Esophagus muscularis mucosa (tissue), 4 donors: ENCODE measurements at places on chromosomes 3 and 15. TPM values are rescaled to one million over a fixed set of nuclear protein-coding genes. Genes with fewer than 3 reads are reported as not detected.

The IL12A gene
- total RNA-seq = 1.1 TPM

The CLSTN2 gene
- total RNA-seq = 9.2 TPM

The EPHA6 gene
- total RNA-seq = 2.4 TPM

The FANCD2OS gene
- not detected for total RNA-seq

The CIDEC gene
- 1.2 TPM for total RNA-seq

The CCR9 gene
- not detected for total RNA-seq

The CNTN3 gene
- total RNA-seq = 0.91 TPM

The GOLGA8R gene
- 2.8 TPM for total RNA-seq

DNA sequence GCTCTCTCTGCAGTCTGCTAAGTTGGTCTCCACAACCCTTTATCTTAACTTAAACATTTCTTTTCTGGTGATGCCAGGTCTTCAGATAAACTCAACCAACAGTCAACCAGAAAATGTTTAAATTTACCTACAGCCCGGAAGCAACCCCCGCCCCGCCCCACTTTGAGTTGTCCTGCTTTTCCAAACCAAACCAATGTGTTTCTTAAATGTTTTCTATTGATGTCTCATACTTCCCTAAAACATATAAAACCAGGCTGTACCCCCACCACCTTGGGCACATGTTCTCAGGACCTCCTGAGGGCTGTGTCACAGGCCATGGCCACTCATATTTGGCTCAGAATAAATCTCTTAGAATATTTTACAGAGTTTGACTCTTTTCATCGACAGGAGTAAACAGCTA lies 13.2 kb upstream of the GPR160 start:
- no peak for DNase-seq

DNA sequence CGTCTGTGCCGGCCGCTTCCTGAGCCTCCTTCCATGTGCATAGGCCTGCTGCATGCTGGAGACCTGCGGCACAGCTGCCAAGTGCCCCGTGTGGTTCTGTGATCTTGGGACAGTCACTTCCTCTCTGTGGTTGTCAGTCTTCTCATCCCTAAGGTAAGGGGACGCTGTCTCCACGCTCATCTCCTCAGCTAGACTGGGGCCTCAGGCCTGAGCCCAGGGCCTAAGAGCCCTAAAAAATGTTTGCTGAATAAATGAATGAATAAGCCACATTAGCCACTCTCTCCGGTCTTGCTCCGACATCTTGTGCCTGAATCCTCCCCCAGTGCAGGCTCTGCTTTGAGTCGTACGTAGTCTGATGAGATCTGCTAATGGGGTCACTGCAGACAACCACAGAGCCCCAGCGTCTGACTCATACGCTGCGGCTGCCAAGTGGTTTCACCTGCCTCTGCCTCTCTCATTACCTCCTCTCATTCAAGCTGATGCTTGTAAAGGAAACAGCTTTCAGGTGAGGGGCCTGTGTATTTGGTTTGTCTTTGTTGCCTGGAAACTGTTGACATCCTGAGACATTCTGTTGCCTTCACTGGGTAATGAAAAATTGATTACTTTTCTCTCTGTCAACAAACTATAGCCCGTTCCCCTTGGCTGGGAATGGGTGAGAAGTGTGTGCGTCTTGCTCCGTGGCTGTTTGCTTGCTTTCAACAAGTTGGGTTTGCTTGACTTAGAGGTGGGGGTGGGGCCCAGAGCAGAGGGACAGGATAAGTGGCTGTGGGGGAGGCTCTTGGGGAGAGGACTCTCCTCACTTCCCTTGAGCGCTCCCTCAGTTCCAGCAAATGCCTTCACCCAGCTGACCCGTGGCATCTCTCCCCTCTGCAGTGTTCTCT lies 15.9 kb downstream of the RPLP1 start:
- no peak for DNase-seq

DNA sequence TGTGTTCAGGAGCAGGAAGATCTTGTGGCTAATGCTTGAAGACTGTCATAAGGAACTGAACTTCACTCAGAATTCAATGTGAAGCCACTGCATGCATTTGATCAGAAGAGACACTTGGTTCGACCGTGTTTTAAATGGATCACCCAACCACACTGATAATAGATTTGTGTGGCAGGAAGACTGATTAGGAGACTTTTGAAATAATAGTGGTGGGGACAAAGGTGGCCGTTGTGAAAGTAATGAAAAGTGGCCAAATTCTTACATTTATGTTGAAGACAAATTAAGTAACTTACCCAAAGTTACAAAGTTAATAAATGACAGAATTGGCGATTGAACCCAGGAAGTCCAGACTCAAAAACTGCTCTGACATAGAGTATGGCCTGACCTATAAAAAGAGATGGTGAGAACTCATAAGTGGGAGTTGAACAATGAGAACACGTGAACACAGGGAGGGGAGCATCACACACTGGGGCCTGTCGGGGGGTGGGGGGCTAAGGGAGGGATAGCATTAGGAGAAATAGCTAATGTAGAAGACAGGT lies 286.9 kb upstream of the DNAJC19 start:
- no peak for DNase-seq

GRCh38 chr3:13702286-13702685 lies 153.4 kb downstream of the FBLN2 start:
- DNase-seq = no peak

GRCh38 chr15:73987681-73988444 lies 4.2 kb downstream of the STOML1 start:
- DNase-seq = no peak

DNA sequence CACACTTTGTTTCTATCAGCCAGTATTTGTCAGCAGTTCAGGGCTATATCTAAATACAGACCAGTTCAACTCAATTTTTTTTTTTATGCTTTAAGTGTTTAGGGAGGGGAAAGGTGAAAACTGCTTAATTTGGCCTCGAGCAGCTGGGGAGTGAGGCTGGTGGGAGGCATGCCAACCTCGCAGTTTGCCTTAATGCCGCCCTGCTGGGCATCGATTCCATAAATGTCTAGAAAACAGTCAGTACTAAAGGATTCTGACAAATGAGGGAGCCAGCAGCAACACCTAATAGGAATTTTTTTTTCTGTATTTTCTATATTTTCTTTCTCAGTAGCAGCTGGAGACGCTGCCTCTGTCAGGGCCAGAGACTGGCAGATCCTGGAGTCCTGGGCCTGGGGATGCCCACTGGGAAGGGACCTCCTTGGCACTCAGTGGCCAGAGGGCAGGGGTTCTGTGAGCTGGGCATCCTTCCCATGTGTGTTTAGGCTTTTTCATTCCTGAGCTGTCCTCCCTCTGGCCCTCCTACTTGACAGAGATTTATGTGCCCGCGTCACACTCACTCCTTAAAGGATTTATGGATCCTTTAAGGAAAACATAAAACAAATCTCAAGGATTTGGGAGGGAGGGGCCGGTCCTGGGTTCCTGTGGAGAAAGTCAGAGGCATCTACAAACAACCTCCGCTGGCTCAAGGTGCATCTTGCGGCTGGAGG lies 117.8 kb downstream of the WNT5A start:
- no peak for DNase-seq

GRCh38 chr3:4323246-4324027 lies 20.3 kb downstream of the SETMAR start:
- DNase-seq = no peak

DNA sequence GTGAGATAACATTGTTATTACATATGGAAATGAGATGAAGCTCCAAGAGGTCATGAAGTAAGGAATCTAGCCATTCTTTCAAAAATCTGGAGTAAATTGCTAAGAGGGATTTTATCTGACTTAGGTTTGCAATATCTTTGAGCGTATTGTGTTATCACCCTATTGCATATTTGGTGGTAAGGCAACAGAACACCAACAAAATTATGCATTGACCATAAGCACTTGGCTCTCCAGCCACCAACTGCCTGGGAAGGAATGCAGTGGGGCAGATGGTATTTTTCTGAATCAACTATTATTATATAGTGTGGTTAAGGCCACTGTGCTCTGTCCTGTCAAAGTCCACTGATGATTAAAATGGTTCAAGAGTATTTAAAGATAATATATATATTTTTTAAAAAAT lies 287.9 kb upstream of the SEMA6D start:
- no peak for DNase-seq

DNA sequence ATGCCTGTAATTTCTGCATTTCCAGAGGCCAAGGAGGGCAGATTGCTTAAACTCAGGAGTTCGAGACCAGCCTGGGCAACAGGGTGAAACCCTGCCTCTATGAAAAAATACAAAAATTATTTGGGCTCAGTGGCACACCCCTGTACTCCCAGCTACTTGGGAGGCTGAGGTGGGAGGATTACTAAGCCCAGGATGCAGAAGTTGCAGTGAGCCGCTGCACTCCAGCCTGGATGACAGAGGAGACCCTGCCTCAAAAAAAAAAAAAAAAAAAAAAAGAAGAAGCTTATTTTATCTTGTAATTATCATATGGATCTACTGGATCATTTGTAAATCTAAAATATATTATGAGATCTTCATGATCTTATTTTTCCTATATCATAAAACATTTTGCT lies 84.1 kb downstream of the PPCDC start:
- DNase-seq = no peak

DNA sequence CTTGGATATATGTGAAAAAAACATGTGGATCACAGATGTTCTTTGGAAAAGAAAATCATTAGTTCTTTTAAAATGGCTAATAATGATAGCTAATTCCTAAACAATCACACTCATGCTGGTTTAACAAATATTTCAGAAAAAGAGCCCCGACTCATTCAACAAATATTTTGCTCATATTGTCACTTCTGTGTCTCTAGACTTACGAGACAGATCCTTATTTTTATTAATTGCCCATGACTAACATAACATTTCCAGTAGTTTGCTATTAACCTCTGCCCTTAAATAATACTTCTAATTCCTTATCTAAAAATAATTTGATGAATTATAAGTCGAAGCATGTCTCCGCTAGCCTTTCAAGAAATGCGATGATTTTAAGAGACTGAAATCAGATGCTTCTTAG lies 70.4 kb downstream of the SATB1 start:
- no peak for DNase-seq

- no peak for DNase-seq
Observed at GRCh38 chr3:58497097-58497496, 5.2 kb downstream of the KCTD6 start.

GRCh38 chr15:45093622-45094357 lies 20.2 kb downstream of the DUOX2 start:
- no peak for DNase-seq

GRCh38 chr15:63156755-63157117 lies 541 bp downstream of the RPS27L start:
- DNase-seq = peak; percentile 90

DNA sequence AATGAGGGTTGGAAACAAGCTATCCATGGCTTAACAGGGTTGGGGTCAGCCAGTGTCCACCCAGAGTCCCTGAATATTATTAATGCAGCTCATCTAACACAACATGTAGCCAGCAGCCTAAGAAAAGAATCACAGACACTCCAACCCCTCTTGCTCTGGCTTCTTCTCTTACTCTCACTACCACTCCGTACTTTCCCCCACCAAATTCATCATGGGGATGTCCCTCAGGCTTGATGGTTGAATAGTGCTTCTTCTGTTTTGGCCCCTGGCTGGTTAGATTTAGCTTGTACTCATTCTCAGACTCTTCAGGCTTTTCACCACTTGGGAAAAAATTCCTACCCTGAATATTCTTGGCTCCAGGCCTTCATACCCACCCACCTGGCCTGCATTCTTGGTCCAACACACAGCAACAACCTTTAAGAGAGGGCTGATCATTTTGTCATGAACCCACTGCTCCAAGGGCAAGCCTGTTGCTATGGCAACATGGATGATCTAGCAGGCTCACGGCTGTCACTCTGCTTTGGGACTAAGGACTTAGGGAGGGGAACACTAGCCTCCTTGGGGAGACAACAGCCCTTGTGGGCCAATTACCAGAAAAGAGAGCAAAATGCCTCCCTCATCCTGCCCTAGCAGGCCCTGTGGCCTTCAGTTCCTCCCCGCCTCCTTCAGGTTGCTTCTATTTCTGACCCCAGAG lies 9.4 kb upstream of the MED12L start:
- DNase-seq = peak; percentile 75

GRCh38 chr15:68939501-68939900 lies 9.2 kb downstream of the SPESP1 start:
- DNase-seq = no peak

DNA sequence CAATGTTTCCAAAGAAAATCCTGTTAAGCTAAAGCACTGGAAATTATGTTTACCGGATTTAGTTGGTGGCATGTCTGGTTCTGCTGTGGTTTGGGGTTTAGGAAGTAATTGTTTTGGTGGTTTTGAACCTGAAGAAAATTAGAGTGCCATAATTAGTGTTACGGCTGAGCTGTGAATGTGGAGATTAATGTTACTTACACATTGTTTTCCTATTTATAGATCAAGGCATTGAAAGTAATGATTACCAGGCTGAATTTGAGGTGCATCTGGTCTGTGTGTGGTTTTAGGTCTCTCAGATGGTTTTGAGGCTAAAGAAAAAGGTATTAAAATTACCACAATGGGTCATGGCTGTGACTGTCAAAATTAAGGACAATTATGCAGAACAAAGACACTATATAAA lies 128.9 kb downstream of the TFG start:
- no peak for DNase-seq

DNA sequence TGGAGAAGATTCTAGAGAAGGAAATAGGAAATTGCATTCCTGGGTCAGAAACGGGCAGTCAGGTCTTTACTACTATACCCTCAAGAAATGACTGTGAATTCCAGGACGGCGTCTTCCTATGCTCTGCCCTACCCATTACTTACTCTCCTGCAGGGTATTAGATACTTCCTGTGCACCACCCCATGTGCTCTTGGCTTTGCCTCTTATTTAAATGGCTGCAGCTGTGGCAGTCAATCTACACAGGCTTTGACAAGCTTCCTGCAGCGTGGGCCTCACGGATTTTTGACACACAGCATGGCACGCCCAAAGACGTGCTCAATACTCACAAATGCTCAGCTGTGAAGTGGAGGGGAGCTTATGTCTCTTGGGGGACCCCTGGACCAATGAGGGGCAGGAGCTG lies 206.1 kb downstream of the SV2B start:
- DNase-seq = no peak

- no peak for DNase-seq
Observed at GRCh38 chr3:182979674-182980191, 605 bp downstream of the DCUN1D1 start.

- peak; percentile 78 for DNase-seq
Observed at GRCh38 chr3:13894807-13895154, 14.9 kb upstream of the WNT7A start.

- no peak for DNase-seq
Observed at GRCh38 chr3:37435572-37435971, 261.2 kb upstream of the LRRFIP2 start.

GRCh38 chr3:45611628-45612081 lies 17.1 kb downstream of the LIMD1 start:
- no peak for DNase-seq

DNA sequence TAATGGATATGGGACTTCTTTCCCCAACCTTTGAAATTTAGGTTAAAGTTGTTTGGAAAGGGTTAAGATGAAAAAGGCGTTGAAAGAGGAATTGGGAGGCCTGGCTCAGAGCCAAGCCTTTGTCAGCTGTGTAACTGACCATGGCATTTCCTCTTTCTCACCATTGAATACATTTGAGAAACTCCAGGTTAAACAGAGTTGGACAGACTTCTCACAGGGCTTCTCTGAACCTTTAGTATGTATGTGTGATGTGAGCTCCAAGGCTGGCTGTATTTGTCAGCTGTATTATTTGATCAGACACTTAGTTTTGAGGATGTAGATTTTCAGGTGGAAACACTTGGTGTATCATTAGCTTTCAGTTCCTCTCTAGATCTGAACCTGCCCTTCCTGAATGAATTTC lies 136.4 kb upstream of the GOLGA6L4 start:
- DNase-seq = no peak
